A549 treated with Hydrocortisone at 1 μM for 4 hours (cell line): ENCODE measurements at places on chromosomes 5 and 9. TPM values are rescaled to one million over a fixed set of nuclear protein-coding genes. Genes with fewer than 3 reads are reported as not detected.

The CBY3 gene
- not detected in 5 replicates for total RNA-seq

The SPARC gene
- total RNA-seq = 13.0 to 20.8 TPM (median 19.7 TPM) in 5 replicates

The GRXCR2 gene
- not detected in 5 replicates for total RNA-seq

The FBXW5 gene
- total RNA-seq = 71.5 to 97.8 TPM (median 91.7 TPM) in 5 replicates

The DNLZ gene
- 18.3 to 40.2 TPM (median 36.0 TPM) in 5 replicates for total RNA-seq

The MZB1 gene
- total RNA-seq = 0.13 TPM in 1 of 5 replicates, not detected in the others

The NME5 gene
- not detected in 5 replicates for total RNA-seq

The GMCL2 gene
- total RNA-seq = not detected in 5 replicates

The CCDC180 gene
- total RNA-seq = 0.48 to 1.2 TPM (median 0.82 TPM) in 5 replicates

The MSMP gene
- 0.40 to 0.58 TPM in 2 of 5 replicates, not detected in the others for total RNA-seq

The BTNL8 gene
- not detected in 5 replicates for total RNA-seq

The CSF2 gene
- total RNA-seq = 0.14 to 0.38 TPM (median 0.21 TPM) in 4 of 5 replicates, not detected in the other

The ARHGEF37 gene
- 1.9 to 2.8 TPM (median 2.5 TPM) in 5 replicates for total RNA-seq

The CTXN3 gene
- not detected in 5 replicates for total RNA-seq

The FSTL4 gene
- 4.3 to 6.4 TPM (median 4.6 TPM) in 5 replicates for total RNA-seq

The PCSK5 gene
- 1.3 to 2.2 TPM (median 1.5 TPM) in 5 replicates for total RNA-seq
